ENCODE measurements at places on chromosomes 2 and 18. TPM values are rescaled to one million over a fixed set of nuclear protein-coding genes. Genes with fewer than 3 reads are reported as not detected.
A peak's percentile ranks its signal among the peaks of the same experiment; 100 is the strongest.

The SIX2 gene
- total RNA-seq = 0.09 TPM

The UPP2 gene
- total RNA-seq = not detected

The TXNL1 gene
- 76.3 TPM for total RNA-seq

The AGXT gene
- total RNA-seq = not detected

The SEPTIN10 gene
- total RNA-seq = 179 TPM

- DNase-seq = peak; percentile 57
Measured at GRCh38 chr2:23940718-23941620, 706 bp downstream of the UBXN2A start.

- no peak for DNase-seq
Measured at GRCh38 chr2:32807662-32808061, 139.1 kb upstream of the LTBP1 start.

DNA sequence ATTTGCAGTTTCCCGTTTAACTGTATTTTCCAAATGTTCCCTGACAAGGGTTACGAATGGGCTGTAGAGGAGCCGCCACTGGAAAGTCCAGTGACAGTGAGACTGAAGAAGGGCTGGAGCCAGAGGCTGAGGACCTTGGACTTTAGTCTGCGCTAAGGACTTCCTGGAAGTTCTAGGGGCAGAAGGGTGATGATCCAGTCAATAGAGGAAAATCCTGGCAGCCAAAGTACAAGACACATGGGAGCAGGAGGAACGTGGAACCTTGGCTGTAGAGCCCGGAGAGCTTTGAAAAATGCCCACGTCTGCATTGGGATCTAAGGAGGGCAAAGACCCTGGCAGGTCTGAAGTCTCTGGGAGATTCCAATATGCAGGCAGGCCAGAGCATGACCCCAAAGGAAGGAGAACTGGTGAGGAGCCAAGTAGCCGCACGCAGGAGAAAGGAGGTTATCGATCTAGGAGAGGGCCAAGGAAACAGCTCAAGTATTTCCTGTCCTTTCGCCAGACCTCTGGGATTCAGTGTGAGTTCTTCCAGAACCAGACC lies 28.5 kb downstream of the MBP start:
- DNase-seq = peak; percentile 46

DNA sequence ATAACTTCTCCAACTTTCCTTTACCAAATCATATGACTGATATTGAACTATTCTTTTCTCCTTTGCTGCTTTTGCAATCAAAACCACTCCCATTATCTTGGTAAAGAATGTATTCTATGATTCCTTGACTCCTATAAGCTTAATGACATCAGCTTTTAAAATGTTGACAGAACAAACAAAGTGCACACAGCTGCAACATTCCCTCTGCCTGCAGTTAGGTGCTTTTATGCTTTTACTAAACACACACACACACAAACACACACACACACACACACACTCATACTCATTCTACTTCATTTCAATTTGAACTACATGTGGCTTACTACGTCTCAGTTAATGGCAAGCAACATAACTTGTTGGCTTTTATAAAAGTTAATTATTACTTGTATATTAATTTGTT lies 946.6 kb downstream of the DPP10 start:
- DNase-seq = no peak

The ADCYAP1 gene
- total RNA-seq = not detected

The SFTPB gene
- total RNA-seq = not detected

The DTNA gene
- 2.9 TPM for total RNA-seq

- DNase-seq = no peak
Measured at GRCh38 chr2:200161458-200161857, 145.0 kb upstream of the SPATS2L start.

- DNase-seq = no peak
Measured at GRCh38 chr2:11093467-11093866, 61.8 kb upstream of the SLC66A3 start.

DNA sequence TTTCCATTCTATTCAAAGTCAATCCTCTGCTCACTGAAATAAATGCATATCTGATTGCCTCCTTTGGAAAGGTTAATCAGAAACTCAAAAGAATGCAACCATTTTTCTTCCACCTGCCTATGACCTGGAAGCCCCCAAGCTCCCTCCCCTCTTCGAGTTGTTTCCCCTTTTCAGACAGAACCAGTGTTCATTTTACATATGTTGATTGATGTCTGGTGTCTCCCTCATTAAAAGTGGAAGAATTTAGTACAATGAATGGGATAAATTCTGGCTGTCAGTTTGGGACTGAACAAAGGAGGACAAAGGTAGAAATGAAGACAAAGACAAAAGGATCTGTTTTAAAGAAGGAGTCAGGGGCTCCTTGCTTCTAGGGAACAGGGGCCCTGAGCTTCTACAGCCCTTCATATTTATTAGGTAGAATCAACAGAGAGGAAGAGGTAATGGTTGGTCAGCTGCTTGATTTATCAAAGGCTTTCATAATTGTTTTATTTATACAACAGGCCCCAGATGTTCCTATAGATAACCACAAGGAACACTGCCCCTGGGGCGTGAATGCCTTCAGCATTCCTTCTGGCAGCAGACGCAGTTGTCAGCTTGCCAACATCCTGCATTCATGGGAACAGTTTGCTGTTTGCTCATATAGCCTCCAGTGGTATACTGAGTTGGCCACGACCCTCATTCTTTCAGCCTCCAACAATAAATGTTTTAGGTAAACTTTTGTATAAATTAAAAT lies 949.8 kb upstream of the LRATD1 start:
- DNase-seq = peak; percentile 78

- DNase-seq = no peak
Measured at GRCh38 chr2:486371-486770, 190.8 kb downstream of the TMEM18 start.

DNA sequence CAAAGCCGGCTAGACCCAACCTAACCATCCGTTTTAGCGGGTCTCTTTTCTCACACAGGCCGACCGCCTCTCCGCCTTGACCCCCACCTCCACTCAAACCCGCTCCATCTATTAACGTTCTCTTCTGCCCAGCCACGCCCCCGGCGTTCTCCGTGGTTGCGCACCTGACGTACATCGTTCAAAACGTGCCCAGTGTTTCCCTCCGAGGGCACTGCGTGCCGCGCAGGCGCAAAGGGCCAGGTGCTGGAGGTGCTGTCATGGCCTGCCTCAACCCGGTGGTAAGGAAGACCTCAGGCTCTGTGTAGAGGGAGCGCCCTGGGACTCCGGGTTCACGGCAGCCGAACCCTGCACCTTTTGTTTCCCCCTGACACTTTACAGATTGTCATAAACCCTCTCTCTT lies at the start of gene GTF2A1L:
TSS of gene GTF2A1L (plus strand) at position 239 of the 400 bp plus-strand sequence. CDS start at position 258, 19 bp downstream.
- no peak for DNase-seq

DNA sequence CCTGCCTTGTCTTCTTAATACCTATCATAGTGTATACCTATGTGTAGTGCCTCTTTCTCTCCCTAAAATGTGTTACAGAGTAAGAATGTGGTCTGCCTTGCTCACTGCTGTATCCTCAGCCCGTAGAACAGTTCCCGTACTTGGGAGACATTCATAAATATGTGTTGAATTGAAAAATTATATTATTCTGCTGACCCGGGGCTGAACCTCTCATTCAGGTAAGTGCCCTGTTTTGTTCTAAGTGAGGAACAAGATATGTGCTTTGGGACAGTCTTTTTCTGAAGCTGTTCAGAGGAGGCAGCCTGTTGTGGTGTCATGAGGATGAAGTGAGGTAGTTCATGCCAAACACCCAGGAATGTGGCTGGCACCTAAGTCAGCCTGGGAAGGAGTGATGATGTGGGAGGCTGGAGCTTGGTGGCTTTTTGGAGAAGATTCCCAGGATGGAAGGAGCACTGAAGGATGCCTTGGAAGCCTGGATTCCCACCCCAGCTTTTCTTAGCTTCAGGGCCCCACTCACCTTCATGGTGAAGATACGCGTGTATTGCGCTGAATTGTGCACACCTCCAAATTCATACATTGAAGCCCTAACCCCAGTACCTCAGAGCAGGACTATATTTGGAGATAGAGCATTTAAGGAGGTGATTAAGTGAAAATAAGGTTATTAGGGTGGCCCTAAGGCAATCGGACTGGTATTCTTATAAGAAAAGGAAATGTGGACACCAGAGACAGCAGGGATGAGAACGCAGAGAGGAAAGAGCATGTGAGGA lies 166.3 kb downstream of the DDX1 start:
- no peak for DNase-seq

DNA sequence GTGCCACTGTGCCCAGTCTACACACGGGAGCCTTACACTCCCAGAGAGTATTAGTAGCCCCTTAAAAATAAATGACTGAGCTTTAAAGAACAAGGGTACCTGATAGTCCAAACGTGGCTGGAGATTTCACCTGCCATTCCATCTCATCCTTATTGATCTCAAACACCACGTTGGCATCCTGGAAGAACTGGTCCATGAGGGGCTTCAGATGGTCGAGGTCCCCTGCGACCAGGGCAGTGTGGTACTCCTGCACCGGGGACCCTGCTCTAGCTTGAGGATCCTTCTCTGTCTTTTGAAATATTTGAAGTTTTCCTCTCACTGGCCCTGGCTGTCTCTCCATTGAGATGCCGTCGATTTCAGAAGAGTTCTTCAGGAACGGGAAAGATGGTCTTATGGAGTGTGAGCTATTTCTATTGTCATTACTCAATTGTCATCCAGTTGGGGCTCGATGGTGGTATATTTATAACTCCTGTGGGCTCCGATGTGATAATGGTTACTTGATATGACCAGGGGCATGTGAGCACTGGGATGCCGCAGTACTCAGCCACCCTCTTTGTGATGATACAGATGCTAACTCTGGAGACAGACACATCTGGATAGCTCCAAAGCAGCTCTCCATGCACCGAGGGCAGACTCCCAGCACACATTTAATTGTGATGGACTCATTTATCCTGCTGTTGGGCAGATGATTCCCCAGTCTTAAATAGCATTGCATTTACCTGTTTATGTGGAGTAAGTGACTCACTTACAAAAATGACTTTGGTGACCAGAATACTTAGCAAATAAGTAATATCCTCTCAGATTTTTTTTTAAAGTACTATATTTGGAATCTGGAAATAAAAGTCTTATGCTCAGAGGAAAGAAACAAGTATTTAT lies 22.8 kb downstream of the ASB18 start:
- DNase-seq = no peak
